M059J (cell line): ENCODE measurements at places on chromosomes 1 and 21.

DNA sequence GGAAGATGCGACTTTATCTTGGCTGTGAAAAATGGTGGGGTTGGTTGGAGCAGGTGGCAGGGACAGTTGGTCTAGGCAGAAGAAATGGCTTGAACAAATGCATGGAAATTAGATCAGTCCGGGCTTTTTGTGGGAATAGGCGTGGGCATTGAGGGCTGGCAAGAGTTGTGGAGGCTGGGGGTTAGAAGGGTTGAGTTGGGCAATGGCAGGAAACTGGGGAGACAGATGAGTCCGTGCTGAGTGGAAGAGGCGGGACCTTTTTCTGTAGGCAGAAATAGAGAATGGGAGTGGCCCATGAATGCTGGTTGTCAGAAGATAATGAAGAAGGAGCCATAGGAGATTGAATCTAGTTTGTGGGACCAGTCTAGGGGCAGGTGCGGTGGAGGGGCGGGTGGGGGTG, 6.9 kb downstream of the PDPN start:
- no peak for DNase-seq

DNA sequence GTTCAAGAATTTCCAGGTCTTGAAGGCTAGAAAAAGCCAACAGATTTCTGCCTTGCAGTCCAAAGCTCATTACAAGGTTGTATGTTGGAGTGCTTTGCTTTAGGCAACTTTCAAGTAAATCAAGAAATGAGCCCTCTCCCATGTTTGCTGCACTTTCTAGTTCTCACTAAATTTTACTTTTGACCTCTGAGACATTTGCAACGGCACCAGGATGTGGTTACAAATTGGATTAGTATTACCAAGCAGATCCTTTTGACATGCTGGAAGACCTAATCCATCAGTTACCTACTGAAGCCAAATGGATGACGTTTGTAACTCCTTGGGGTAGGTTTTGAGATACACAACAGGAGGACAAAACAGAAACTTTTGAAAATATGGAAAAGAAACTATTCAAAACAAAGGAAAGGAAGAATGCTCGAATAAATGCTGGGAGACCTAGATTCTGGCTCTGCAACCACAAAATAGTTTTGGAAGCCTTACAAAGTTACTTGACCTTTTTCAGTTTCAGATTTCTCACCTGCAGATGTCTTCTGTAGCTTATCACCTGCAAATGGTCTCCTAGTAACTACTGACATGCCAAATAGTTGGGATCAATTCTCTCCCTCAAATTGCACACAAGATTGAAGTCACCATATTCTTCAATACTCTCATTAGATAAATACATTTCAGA, 251.7 kb upstream of the ADGRL2 start:
- no peak for DNase-seq

DNA sequence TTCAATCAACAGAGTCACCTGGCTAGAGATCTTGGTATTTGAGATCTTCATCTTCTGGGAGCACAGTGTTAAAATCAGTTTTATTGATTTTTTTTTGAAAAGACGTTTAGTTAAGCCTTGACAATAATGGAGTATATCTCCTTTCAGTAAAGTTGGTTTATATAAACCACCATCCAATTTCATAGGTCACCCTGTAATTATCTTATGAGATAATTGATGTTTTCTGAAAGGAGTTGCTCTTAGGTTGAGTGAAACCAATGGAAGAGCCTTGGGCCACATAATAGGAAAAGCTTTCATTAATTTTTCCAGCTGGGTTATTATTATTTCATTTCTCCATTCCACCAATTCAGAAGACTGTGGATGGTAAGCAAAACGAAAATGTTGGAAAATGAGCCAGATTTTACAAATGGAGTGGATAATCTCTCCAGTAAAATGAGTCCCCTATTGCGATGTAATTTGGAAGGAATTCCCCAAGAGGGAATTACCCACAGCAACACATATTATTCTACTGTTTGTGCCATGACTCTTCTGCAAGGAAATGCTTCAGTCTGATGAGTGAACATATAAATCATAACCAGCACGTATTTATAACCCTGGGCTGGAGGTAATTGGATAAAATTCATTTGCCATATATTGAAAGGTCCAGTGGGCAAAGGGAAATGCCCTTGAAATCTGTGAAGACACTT, 46.2 kb upstream of the TINAGL1 start:
- peak; percentile 49 for DNase-seq

GRCh38 chr1:36888811-36889477, 145.4 kb downstream of the GRIK3 start:
- DNase-seq, result no peak

- no peak for DNase-seq
These were observed 40.2 kb upstream of the RBM15 start for GRCh38 chr1:110298991-110299390.

- peak; percentile 43 for DNase-seq
These were observed 127.8 kb downstream of the RGS7 start for GRCh38 chr1:241229216-241229615.

DNA sequence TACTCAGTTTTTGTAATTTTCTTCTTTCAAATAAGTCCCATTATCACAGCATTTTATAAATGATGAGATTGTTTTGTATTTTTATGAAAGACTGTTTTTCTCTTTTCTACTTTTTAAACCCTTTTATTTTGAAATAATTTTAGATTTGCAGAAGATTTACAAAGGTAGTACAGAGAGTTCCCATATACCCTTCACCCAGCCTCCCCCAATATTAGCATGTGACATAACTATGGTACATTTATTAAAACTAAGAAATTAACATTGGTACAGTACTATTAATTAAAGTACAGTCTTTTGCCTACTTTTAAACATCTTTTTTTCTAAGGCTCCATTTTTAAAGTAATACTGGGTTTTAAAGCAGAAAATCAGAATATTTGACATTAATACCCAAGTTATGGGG, 35.6 kb upstream of the LAMC2 start:
- DNase-seq, result no peak

DNA sequence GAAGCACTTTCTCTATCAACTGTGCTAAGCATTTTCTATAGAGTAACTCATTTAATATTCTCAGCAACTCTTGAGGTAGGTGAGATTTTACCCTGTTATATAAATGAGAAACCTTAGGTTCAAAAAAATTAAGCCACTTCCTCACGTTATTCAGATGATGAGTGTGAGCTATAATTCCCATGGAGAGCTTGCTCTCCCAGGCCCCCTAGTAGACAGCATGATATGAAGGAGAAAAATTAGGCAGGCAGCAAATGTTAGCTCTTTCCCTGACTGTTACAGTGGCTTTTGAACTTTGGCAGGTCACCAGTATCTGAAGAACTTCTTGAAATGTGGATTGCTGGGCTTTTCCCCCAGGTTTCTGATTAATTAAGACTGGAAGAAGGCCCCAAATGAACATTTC, 753.1 kb downstream of the NCAM2 start:
- no peak for DNase-seq

GRCh38 chr1:178633056-178633455, 92.0 kb upstream of the RALGPS2 start:
- peak; percentile 95 for DNase-seq

DNA sequence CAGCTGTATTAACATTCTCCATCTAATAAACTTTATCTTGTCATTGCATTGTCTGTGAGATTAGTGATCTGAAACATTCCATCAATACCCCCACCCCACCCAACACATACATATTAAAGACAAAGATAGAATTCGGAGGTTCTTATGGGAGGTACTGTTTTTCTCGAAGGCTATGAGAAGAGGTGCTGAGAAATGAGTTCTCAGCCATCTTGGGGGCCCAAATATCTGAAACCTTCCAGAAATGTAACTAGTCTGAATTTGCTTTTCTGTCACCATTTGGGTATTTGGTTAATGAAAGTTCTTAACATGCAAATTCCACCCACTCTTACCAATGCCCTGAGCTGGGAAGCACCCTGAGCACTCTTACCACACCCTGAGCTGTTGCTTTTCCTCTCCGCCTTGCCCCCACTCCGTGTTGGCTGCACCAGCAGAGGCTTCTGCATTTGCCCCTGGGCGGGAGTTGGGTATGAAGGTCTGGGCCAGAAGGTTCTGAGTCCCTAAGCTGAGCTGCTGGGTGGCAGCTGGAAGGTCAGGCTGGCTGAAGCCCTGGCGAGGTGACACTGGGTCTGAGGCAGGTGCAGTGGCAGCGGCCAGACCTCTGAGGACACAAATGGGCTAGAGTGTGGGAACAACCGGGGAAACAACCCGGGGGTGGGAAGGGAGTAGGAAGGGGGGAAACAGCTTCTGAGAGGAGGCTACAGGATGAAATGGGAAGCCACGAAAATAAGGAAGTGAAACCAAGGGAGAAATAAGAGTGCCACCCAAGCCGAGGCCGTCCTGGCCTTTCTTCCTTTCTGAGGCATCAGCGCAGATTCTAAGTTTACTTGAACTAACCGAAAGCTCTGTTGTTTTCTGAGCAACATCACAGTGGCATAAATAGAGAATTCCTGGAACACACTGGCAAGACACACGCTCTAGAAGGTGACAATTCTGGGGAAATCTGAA, 26.3 kb upstream of the IER5 start:
- DNase-seq, result no peak

DNA sequence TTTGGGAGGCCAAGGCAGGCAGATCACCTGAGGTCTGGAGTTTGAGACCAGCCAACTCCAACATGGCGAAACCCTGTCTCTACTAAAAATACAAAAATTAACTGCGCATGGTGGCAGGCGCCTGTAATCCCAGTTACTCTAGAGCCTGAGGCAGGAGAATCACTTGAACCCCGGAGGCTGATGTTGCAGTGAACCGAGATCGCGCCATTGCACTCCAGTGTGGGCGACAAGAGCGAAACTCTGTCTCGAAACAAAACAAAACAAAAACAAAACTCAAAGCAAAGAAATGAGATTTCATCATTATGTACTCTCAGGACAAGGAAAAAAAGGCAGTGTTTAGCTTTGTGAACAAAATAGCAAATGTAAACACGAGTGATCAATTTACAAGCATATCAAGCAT, 61.0 kb downstream of the LAMC2 start:
- no peak for DNase-seq

DNA sequence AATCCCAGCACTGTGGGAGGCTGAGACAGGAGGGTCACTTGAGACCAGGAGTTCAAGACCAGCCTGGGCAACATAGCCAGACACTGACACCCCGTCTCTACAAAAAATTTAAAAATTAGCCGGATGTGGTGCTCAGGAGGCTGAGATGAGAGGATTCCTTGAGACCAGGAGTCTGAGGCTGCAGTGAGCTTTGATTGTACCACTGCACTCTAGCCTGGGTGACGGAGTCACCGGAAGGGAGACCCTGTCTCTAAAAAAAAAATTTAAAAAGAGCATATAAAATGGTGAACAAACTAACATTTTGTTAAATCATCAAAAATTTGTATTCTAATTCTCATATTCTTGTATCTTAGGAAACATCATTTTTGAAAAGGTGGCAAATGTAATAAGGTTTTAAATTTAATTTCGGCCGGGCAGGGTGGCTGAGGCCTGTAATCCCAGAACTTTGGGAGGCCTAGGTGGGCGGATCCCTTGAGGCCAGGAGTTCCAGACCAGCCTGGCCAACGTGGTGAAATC, 27.1 kb downstream of the MAB21L3 start:
- DNase-seq, result no peak

GRCh38 chr21:45299026-45299863, 11.6 kb upstream of the POFUT2 start:
- no peak for DNase-seq

GRCh38 chr1:226650236-226650841, 88.7 kb downstream of the ITPKB start:
- DNase-seq, result no peak

GRCh38 chr1:178086294-178086693, 7.6 kb upstream of the RASAL2 start:
- no peak for DNase-seq

- DNase-seq, result peak; percentile 47
These were observed 719 bp downstream of the SOD1 start for GRCh38 chr21:31660259-31660565.

- no peak for DNase-seq
These were observed 40.0 kb downstream of the FCRL5 start for GRCh38 chr1:157512036-157512969.

DNA sequence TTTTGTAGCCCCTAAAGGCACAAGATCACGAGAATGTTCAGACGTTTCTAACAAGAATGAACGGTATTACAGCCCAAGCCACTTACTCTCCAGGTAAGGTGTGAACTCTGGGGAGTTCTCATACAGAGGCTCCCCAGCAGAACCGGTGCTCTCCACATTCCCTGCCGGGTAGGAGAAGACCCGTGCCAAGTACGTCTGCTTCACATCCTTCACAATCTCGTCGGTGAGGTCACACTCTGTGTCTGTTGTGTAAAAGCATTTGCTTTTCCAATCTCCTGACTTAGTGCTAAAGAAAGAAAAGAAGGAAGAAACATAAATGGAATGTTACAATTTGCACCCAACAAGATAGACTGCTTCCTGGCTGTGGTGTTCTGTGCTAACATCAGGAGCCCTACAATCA, 5.7 kb downstream of the F3 start:
- DNase-seq, result no peak

- DNase-seq, result peak; percentile 88
These were observed 4.6 kb downstream of the MAB21L3 start for GRCh38 chr1:116115476-116116439.

GRCh38 chr1:214271174-214271858, 9.6 kb upstream of the SMYD2 start:
- DNase-seq, result no peak

GRCh38 chr1:109806733-109807400, 43.1 kb upstream of the EPS8L3 start:
- no peak for DNase-seq

GRCh38 chr1:23167353-23168078, 1.1 kb downstream of the LUZP1 start:
- DNase-seq, result peak; percentile 66

DNA sequence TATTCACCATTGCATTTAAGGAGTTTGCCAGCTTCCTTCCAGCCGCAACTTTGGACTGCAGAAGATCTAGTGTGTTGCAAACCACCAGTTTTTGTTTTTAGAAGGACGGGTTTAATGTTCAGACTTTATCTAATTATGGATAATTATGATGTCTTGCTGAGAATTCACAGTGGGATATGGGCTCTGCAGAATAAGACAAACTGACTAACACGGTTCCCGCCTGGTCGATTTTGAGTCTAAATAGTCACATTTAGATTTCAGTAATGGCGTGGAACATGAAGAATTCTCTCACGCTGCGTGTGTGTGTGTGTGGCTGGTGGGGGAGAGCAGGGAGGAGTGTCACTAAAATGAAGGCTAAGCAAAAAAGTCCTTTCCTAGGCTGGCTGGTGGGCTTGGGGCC, 48.5 kb upstream of the DMRTB1 start:
- no peak for DNase-seq

DNA sequence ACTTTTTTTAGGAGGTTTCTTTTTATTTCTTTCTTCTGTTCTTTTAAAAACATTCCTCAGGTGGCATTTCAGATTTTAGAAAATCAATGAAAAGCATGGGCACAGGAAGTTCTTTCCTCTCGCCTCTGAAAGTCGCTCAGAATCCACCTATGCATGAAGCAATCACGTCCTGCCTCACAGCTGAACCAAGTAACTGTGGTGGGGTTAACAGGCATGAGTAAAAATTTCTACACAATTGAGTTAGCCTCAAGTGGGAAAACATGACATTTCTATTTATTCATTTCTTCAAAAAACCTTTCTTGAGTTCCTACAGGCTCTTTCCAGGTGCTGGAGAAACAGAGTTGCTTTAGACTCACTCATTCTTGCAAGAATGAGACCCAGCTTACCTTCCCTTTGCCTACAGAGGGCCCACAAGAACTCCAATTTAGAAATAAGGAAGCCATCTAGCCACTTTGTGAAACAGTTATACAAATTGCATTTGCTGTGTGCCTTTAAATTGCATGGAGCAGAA, 508.9 kb upstream of the PKN2 start:
- no peak for DNase-seq

- DNase-seq, result no peak
These were observed 1083.1 kb downstream of the PLA2G4A start for GRCh38 chr1:187911820-187912219.
